ENCODE measurements at places on chromosomes 2 and 18. TPM values are rescaled to one million over a fixed set of nuclear protein-coding genes. Genes with fewer than 3 reads are reported as not detected.

CACNB4 gene
- 0.22 TPM for total RNA-seq

HOXD13 gene
- not detected for total RNA-seq

CRYBA2 gene
- not detected for total RNA-seq

SGO2 gene
- 14.3 TPM for total RNA-seq

ACADL gene
- total RNA-seq = not detected

SLC9A4 gene
- not detected for total RNA-seq

HOXD11 gene
- not detected for total RNA-seq

TSPYL6 gene
- 0.60 TPM for total RNA-seq

RNF149 gene
- 2.0 TPM for total RNA-seq

CCDC141 gene
- total RNA-seq = 0.30 TPM

TWIST2 gene
- total RNA-seq = not detected

PSMA8 gene
- not detected for total RNA-seq

IRS1 gene
- total RNA-seq = 3.9 TPM

ATP6V1C2 gene
- not detected for total RNA-seq

COL3A1 gene
- not detected for total RNA-seq

OTOF gene
- 0.07 TPM for total RNA-seq
